Osteocyte (in vitro differentiated cells): ENCODE measurements at places on chromosomes 5 and 9. TPM values are rescaled to one million over a fixed set of nuclear protein-coding genes. Genes with fewer than 3 reads are reported as not detected.

ZNF608 gene
- total RNA-seq = 64.4 and 65.6 TPM in 2 replicates

ENHO gene
- total RNA-seq = 0.86 and 1.0 TPM in 2 replicates

NACC2 gene
- total RNA-seq = 40.1 and 41.4 TPM in 2 replicates

DNA sequence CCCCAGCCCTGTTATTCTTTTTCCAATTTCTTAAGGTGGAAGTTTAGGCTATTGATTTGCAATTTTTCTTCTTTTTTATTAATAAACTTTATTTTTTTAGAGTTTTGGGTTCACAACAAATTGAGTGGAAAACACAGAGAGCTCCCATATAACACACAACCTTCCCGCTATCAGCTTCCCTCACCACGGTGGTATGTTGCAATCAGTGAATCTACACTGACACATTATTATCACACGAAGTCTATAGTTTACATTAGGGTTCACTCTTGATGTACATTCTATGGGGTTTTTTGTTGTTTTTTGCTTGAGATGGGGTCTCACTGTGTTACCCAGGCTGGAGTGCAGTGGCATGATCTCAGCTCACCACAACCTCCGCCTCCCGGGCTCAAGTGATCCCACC is 4.8 kb upstream of the NFX1 start:
- no peak overlapping the region for H3K4me3 ChIP-seq
- no peak overlapping the region for H3K27ac ChIP-seq
- no peaks in the 10 kb centered on the region for H3K27me3 ChIP-seq
- H3K36me3 ChIP-seq = peaks cover 13% of the 10 kb centered on the region
- DNase-seq = no peak

- H3K27ac ChIP-seq = no peak overlapping the region
- H3K4me1 ChIP-seq = peaks cover 8% of the 10 kb centered on the region
- no peak for DNase-seq
- no peaks in the 10 kb centered on the region for H3K36me3 ChIP-seq
These were observed 117.7 kb downstream of the TARS1 start for GRCh38 chr5:33558489-33558888.

TNFSF8 gene
- not detected in 2 replicates for total RNA-seq

CDKN2B gene
- total RNA-seq = 22.9 and 23.3 TPM in 2 replicates
